Cerebellar cortex (tissue), 1 donor: ENCODE measurements at places on chromosomes 3 and 15.

DNA sequence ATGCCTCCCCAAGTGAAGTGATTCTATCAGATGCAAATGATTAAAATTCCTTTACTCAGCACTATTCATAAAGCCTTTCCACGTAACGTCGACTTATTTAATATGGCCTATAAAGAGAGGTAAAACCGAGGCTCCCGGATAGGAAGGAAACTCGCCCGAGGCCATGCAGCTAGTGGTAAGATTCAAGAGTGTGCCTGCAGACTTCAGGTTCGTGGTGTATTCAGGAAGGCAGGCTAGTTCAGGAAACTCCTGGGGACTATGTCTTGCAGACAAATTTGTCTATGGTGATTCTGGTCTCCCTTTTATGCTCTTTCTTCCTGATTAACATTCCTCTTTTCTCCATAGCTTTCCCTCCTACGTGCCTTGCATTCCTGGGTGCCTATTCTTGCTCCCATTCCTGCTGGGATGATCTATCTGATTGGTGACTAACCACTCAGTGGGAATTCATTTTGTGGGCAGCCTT is 150.7 kb downstream of the SST start:
- DNase-seq, result no peak

DNA sequence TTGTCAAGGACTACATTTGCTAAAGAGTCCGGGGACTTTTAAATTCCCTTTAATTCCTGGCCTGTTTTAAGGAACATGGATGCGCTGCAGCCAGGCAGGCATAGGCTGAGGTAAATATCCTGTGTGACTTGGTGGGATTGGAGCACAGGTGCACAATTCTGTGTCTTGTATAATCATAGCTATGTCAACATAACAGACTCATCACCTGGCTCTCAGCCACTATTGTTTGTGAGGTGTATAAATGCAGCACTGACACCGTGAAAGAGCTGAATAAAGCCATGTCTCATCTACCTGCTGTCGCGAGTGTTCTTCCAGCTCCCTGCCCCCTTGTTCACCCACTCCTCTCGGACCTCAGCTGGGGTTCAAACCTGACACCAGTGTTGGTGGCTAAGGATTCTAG is 109.7 kb downstream of the MFSD1 start:
- DNase-seq, result no peak

GRCh38 chr3:4907050-4907449 is 72.2 kb upstream of the BHLHE40 start:
- no peak for DNase-seq

- peak; percentile 14 for DNase-seq
Measured at GRCh38 chr15:51924156-51925068, 47.2 kb downstream of the LEO1 start.

- DNase-seq, result no peak
Measured at GRCh38 chr15:45548753-45549520, 26.4 kb upstream of the SLC30A4 start.

DNA sequence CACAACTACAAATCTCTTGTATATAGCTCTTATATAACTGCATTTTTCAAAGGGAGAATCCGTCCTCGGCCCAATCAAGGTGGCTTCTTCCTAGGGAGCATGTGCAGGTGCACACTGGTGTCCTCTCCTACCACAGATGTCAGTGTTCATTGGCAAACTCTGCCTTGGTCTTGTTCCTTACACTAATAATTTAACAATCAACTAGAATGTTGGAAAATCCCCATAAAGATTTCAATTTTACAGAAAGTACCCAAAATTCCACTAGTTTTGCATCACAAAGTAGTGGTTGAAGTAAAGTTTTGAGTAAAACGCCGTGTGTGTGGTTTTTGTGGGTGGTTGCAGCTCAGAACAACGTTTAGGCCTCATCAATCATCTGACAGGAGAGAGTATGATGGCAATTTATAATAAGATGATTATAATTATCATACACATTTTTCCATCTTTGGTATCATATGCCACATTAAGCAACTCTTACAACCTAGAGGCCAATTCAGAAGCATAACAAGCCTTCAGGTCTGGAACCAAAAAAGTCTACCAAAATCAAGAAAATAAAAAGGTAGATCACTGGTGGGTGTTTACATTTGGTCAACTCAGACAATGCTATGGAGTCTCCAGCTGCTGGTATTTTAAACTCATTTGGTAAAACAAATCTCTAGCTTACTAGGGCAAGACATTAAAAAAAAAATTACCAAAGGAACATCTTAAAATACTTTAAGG is 128.9 kb upstream of the BHLHE40 start:
- no peak for DNase-seq

DNA sequence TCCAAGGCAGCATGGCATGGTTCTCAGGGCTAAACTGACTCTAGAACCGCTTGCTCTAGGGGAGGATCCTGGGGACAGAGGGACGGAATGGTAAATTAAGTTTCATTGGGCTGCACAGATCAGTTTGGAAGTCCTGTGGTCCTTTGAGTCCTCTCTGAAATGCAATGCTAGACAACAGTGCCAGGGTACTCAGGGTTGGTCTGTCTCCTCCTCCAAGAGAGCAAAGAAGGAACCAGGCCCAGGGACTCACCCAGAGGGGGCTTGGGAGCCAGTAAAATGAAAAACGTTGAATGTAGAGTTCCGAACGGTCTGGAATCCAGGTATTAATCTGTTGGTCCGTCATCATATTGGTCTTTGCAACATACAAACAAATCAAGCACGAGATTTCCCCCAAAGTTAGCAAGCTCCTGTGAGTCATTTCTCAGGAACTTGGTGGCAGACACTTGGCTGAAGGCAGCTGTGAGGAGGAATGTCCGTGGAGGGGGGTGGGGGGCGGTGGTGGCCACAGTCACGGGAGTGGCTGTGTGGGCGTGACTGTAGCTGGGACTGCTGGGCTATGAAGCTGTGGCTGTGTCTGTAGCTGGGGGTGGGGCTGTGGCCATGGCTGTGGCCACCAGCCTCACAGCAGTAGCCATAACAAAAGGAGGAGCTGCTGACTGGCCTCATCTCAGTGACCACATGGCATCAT is 361.0 kb downstream of the SHQ1 start:
- no peak for DNase-seq

DNA sequence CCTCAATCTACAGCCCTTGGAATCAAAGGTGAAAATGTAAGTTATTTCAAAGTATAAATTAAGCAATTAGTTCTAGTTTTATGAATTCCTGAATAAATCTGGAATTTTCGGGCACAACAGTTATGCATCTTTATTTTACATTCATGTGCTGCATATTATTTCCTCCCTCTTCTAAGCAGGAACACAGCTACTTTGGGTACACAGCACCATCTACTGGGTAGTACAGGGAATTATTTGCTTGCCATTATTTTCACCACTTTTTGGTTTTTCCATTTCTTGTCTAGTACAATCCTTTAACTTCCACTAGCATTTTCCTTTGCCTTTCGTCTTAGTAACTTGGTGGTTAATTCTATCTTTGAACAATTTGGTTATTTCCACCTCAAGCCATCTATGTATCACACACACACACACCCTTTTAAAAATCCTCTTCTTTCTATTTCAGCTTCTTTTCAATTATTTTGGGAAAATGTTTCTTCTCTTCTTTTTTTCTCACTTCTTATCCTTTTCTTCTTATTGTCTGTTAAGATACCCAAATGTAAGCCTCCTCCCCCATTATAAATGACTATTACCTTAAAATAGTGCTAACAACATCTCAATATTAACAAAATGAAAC is 451.0 kb downstream of the MFSD1 start:
- no peak for DNase-seq

GRCh38 chr3:53051929-53052328 is 6.1 kb upstream of the SFMBT1 start:
- no peak for DNase-seq

- peak; percentile 22 for DNase-seq
Measured at GRCh38 chr15:78216276-78217104, 17.9 kb downstream of the ACSBG1 start.

DNA sequence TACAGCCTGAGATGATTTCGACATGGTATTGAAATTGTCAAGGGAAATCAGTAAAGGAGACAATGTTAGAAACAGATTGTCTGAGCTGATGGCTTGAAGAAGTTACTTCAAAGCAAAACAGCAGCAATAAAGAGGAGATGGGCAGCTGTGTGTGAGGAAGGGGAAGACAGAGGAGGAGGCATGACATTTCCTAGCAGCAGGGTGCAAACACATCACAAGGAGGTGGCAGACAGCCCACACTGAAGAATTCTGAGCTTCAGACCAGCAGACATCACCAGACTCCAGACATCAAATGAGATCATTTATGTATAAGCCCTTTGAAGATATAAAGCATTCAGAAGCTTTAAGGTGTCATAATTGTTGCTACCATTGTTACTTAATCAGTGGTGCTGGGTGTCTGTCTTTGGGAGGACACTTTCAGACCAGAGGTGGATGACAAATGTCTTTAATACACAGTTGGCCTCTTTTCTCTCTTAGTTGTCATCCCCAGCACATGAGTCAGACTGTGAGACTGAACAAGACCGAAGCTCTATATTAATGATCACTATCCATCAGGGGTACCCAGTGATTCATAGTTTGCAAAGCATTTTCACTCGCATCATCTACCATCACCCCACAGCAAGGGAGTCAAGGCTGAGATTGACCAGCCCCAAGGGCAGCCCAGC is 203.9 kb downstream of the MINAR1 start:
- no peak for DNase-seq

DNA sequence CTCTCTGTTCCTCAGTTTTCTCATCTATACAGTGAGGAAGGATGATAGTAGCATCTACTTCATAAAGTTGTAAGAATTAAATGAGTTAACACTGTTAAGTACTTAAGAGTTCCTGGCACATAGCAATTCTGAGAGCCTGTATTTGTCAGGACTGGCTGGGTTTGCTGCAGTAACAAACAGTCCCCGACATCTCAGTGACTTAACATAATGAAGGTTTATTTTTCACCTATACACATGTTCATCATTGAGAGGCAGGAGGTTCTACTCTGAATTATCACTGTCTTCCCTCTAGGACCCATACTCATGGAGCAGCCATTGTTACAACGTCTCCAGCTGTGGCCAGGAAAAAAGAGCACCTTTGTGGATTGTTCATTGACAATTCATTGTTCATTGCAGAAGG is 190.6 kb upstream of the PROK2 start:
- no peak for DNase-seq

DNA sequence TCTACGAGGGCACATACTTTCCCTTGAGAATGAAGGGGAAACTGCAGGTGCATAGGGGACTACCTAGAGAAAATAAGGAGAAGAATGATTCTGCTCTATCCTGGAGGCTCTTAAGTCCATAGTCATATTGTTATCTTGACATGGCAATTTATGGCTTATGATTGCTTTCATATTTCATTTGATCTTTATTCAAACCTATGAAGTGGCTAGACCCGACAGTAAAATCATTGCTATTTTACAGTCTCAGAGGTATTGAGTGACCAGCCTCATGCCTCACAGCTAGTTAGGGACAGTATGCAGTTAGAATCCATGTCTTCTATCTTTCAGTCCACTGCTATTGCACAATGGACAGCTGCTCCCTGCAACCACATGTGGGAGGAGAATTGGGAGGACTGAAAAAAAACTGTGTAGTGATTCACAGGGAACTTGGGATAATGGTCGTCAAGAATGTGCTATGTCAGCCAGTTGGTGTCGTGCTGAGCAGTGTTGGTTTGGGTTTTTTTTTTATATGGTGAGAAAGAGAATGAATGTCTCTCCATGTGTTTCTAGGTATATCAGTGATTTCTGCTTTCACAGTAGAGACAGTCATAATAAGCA is 63.2 kb upstream of the SPPL2A start:
- DNase-seq, result no peak

- no peak for DNase-seq
Measured at GRCh38 chr3:73474619-73475018, 150.1 kb downstream of the PDZRN3 start.

DNA sequence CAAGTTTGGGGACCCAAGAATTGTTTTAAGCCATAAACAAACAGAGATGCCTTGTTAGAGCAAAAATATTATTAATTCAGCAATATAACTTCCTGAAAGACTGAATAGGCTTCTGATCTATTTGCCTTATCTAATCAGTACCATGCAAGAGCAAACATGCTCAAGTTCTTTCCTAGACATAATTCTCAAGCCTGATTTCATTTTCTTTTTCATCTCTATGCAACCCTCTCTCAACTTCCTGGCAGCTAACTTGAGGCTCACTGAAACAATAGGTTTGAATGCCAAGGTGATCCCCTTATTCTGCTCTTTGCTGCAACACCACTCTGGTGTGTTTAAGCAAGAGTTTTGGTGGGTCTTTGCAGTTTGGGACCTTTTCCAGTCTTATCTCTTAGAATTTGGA is 230.9 kb upstream of the CD96 start:
- no peak for DNase-seq

GRCh38 chr15:80747317-80748053 is 31.7 kb upstream of the CEMIP start:
- DNase-seq, result no peak

DNA sequence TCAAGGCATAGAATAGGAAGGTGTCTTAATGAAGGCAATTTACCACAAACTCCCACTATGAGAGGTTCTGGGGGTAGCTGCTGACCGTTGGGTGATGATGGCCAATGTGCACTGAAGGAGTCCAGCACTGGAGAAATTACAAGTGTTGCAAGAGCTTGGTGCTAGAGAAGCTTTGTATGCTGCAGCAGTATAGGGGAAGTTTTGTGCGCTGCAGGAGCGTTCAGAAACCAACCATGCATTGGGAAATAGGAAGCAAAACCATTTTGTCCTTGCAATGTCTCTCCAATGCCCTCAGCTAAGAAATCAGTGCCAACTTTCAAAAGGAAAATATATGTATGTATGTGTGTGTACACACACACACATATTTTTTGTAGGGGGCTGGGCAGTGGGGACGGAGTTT is 441.6 kb upstream of the NAALADL2 start:
- DNase-seq, result no peak

DNA sequence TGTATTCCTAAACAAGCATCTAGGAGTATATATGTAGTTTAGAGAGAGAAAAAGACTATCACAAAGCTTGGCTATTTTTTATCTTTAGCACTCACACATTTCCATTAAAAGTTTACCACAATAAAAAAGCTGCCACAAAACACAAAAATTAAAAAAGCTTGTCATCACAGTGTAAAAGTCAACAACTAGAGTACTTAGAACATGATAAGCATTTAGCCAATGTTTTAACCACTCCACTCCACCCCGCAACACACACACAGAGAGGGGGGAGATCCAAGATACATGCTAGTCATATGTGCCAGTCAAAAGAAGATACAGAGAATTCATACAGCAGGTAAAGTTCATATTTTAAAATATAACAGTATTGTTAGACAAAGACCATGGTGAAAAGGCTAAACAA is 79.7 kb downstream of the STAG1 start:
- no peak for DNase-seq

- DNase-seq, result no peak
Measured at GRCh38 chr3:126252373-126252772, 72.0 kb upstream of the ALDH1L1 start.

DNA sequence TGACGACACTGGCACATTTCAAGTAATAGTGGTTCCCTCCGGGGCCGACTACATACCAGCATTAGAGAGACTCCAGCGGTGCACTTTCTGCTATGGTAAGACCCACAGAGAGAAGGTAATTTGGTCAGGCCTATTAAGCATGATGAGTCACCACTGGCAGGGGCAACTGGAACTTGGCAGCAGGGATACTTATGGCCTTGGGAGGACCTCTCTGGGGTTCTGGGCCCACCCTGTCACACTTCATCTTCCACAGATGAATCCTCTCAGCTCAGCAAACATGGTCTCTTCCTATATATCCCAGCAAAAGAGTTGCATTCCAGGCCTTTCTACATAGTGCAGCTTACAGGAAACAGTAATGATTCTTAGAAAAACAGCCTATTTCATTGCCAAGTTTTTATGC is 88.0 kb downstream of the PIK3R4 start:
- DNase-seq, result no peak
